ENCODE measurements at places on chromosomes 12 and 14. TPM values are rescaled to one million over a fixed set of nuclear protein-coding genes. Genes with fewer than 3 reads are reported as not detected.

The PLA2G1B gene
- total RNA-seq = not detected

The KITLG gene
- total RNA-seq = 18.6 TPM

The GPX2 gene
- total RNA-seq = not detected

The TBX3 gene
- total RNA-seq = 4.5 TPM

The GDF3 gene
- 0.16 TPM for total RNA-seq

The FAIM2 gene
- total RNA-seq = not detected

The TEX52 gene
- total RNA-seq = not detected

The KRT75 gene
- total RNA-seq = not detected

The ARHGEF40 gene
- total RNA-seq = 9.9 TPM

The P2RX4 gene
- 301 TPM for total RNA-seq

The POTEG gene
- total RNA-seq = not detected

The SIX6 gene
- total RNA-seq = not detected

The SLC6A12 gene
- total RNA-seq = 0.06 TPM

The LRTM2 gene
- total RNA-seq = not detected

The GARIN6 gene
- total RNA-seq = not detected

The HOXC4 gene
- total RNA-seq = not detected

The IKZF4 gene
- total RNA-seq = 0.16 TPM

The AQP6 gene
- total RNA-seq = not detected

The SLC2A14 gene
- not detected for total RNA-seq

The NFATC4 gene
- 7.4 TPM for total RNA-seq

Measured in bladder microvascular endothelial cell (primary cell).